NCI-H2081 (cell line): ENCODE measurements at places on chromosomes 4 and X.

DNA sequence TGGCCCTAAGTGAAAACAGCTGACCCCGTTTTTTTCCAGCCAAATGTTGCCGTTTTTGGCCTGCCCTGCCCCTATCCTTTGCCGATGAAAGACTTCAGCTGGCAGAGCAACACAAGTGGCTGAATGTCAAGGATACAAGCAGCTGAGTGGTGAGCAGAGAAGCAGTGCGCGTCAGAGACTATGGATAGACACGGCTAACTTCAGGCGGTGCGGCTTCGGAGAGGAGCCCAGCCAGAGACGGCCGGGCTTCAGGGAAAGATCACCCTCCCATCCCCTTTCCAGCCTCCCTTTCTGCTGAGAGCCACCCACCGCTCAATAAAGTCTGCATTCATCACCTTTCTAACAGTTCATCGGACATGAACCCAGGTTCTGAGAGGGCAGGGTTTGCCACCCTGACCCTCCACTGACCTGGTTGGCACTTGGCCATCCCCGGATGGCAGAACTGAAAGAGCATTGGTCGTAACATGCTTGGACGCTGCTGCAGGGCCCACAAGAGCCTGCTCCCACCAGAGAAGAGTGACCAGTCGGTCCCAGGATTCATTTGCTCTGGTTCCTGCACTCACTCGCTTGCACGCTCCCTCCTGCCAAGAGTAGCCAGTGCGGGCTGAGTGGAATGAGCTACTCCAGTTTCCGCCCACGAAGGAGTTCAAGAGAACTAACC lies 125.8 kb downstream of the PPEF1 start:
- no peak for DNase-seq

- DNase-seq: no peak
Measured at GRCh38 chr4:8756816-8757215, 114.8 kb downstream of the HMX1 start.

DNA sequence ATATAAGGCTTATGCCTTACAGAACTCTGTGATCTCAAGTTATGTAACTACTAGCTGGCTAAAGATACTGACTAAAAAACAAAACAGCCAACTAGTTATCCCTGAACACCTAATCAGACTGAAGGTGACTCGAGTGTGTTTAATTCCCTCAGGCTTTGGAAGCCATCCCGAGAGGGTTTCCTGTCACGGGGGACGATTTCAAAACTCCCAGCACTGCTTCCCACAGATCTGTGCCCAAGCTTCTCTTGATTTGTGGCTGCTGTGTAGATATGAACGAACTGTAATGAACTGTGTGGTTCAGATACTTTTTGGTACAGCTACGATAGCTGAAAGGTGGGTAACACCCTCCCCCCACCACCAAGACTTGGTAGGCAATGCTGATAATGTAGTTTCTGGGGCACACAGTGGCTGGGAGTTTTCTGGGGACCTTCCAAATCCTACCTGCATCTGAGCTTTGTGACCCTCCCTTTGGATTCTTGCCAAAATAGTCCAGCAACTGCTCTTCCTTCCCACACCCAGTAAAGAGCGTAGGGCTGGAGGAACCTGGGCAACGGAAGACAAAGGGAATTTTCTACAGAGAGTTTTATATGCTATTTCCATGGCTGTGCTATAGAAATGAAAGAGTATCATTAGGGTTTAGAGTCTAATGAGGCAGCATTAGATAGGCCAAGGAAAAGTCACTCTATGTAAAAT lies 148.8 kb downstream of the MGST2 start:
- DNase-seq: peak; percentile 52

DNA sequence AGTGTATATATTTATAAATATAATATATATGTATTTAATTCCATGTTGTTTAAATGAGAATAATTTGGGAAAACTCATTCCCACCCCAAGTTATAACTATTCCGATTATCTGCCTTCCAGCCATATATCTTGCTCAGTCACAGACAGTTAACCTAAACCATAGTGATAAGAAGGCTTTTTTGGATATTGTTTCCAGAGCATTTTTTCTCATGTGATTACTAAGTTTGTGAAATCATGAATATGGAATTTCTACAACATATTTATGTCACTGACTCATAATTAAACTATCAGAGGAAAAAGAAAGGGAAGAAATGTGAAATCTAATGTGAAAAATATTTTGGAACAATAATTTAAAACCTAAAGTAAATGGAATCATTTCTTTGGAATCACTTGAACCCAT lies 1163.5 kb upstream of the PABPC4L start:
- no peak for DNase-seq

- no peak for DNase-seq
Measured at GRCh38 chr4:172287117-172287516, 473.9 kb downstream of the GALNTL6 start.

- DNase-seq: no peak
Measured at GRCh38 chr4:164058776-164059445, 564.4 kb downstream of the TMA16 start.

GRCh38 chr4:128353791-128354190 lies 66.2 kb upstream of the PGRMC2 start:
- no peak for DNase-seq

DNA sequence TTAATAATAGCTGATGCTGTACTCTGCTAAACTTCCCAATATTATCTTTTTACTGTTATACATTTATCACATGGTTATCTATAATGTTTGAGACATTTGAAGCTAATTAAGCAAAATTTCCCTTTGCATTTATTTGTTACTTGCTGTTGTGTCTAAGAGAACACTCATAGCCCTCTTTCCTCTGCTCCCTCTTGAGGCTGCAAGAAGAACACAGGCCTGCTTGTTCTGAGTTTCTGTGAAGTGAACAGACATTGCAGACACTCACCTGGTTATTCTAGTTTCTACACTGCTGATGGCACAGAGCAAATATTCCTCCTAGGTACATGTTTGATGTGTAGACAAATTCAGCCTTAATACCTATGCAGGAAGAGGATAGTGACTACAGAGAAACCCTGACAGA lies 367.8 kb downstream of the GASK1B start:
- peak; percentile 50 for DNase-seq

DNA sequence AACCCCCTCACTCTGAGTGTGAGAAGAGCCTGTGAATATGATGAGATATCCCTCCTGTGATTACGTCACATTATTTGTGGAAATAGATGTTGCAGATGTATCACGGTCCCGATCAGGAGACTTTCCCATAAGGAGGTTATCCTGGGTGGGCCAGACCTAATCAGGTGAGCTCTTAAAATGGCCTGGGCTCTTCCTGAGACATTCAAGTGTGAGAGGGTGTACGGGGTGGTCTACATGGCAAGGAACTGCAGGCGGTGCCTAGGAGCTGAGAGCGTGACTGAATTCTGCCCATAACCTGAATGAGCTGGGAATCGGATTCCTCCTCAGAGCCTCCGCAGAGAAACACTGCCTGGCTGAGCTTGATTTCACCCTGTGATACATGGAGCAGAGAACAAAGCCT lies 12.9 kb upstream of the CENPVL1 start:
- DNase-seq: no peak
